ENCODE measurements at places on chromosomes 4 and X.
A peak's percentile ranks its signal among the peaks of the same experiment; 100 is the strongest.

- no peak for DNase-seq
Observed at GRCh38 chrX:54076903-54077302, 32.6 kb upstream of the PHF8 start.

GRCh38 chrX:124263743-124264142, 68.7 kb upstream of the TEX13D start:
- DNase-seq, result peak; percentile 3

DNA sequence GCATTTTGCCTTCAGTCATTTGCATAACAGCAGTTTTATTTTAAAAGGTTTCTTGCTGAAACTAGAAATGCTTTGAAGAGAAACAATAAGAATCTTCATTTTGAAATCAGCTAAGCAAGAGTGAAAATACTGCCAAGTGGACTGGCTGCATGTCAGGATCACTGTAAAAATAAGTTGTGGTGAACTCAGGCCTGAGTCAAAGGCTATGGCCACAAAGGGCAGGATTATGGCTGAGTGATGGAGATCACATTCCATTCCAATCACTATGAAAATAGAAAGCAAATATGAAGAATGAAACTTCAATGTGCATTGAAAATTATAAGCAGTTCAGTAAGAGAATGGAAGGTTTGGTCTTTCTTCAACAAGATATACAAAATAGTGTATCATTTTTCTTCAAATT, 224.5 kb downstream of the PCDH18 start:
- DNase-seq, result no peak

DNA sequence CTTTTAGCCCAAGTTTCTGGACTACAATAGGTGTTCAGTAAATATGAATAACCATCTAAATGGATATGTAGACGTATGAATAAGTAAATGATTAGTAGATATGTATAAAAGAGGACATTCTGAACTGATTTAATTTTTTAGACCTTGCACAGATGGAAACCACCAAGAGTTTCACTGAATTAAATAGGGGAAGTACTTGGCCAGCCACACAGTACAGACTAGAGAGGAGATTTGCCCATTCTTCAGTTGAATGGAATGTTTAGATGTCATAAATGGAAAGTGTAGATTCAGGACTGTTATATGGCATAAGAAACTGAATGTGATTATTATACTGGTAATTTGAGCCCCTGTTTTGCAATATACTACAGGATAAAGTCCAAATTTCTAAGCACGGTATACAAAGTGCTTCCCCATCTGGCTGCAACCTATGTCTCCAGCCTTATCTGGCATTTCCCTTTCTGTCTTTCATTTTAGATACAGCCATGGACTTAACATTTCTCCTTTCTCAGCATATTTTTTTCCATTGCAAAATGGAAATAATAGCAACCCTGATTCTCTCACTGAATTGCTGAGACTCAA, 137.8 kb upstream of the HS3ST1 start:
- DNase-seq, result peak; percentile 7

GRCh38 chr4:100372432-100372831, 145.4 kb downstream of the EMCN start:
- no peak for DNase-seq

DNA sequence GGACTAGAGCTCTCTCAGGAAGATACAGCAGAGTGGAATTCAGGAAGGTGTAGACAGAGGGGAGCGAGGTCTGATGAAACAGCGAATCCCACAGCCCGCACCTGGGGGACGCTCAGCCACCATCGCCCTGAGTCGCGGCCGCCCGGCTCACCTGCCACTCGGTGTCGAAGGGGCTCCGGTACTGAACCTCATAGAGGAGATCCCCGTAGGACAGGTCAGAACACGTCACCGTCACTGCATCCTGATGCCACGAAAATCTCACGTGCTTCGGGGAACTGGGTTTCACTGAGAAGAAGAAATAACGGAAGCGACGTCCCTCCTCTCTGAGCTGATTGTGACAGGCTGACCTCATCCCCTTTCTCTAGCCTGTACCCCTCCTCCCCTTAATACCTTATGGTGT, 10.2 kb downstream of the CRLF2 start:
- DNase-seq, result no peak

GRCh38 chr4:103075435-103075893, 1.1 kb downstream of the SLC9B2 start:
- no peak for DNase-seq

GRCh38 chr4:162229670-162230069, 65.9 kb upstream of the FSTL5 start:
- no peak for DNase-seq

DNA sequence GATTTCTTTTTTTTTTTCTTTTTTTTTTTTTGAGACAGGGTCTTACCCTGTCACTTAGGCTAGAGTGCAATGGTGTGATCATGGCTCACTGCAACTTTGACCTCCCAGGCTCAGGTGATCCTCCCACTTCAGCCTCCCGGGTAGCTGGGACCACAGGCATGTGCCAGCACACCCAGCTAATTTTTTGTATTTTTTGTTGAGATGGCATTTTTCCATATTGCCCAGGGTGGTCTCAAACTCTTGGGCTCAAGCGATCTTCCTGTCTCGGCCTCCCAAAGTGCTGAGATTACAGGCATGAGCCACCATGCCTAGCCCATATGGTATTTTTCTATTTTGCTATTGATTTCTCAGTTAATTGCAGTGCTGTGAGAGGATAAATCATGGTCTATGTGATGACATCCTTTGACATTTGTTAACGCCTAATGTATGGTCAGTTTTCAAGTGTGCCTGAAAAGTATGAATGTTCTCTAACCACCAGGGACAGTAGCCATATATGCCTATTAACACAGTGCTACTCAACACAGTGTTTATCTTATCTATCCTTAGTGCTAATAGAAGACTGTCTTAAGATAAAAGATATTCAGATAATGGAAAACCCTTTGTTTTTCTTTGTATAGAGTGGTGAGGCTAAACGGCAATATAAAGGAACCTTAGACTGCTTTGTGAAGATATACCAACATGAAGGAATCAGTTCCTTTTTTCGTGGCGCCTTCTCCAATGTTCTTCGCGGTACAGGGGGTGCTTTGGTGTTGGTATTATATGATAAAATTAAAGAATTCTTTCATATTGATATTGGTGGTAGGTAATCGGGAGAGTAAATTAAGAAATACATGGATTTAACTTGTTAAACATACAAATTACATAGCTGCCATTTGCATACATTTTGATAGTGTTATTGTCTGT, 9.1 kb upstream of the HSPA4L start:
- DNase-seq, result no peak

GRCh38 chr4:41963105-41963504, 18.5 kb upstream of the DCAF4L1 start:
- DNase-seq, result peak; percentile 50

- DNase-seq, result peak; percentile 24
Observed at GRCh38 chrX:65925005-65925404, 114.9 kb downstream of the VSIG4 start.

DNA sequence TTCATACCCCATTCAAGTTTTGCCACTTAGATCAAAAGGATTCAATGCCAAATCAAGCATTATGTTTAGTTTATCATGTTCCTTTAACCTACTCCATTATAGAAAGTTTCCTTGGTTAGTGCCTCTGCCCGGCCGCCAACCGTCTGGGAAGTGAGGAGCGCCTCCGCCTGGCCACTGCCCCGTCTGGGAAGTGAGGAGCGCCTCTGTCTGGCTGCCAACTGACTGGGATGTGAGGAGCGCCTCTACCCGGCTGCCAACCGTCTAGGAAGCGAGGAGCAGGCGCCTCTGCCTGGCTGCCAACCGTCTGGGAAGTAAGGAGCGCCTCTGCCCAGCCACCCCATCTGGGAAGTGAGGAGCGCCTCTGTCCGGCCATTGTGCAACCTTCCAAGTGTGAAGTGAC, 36.3 kb upstream of the PDGFRA start:
- no peak for DNase-seq

- no peak for DNase-seq
Observed at GRCh38 chr4:163866728-163867315, 372.3 kb downstream of the TMA16 start.

All from CD14-positive monocyte (primary cell).